Stimulated activated CD8-positive, alpha-beta memory T cell treated with anti-CD3 and anti-CD28 coated beads, Interleukin-15, amount 100 ng/mL, for 4 hours (primary cell): ENCODE measurements at places on chromosomes 3 and 15.

GRCh38 chr3:196920733-196921132 lies 21.6 kb downstream of the NCBP2 start:
- DNase-seq = no peak

- DNase-seq = no peak
These were observed 15.4 kb upstream of the APEH start for GRCh38 chr3:49658711-49659110.

DNA sequence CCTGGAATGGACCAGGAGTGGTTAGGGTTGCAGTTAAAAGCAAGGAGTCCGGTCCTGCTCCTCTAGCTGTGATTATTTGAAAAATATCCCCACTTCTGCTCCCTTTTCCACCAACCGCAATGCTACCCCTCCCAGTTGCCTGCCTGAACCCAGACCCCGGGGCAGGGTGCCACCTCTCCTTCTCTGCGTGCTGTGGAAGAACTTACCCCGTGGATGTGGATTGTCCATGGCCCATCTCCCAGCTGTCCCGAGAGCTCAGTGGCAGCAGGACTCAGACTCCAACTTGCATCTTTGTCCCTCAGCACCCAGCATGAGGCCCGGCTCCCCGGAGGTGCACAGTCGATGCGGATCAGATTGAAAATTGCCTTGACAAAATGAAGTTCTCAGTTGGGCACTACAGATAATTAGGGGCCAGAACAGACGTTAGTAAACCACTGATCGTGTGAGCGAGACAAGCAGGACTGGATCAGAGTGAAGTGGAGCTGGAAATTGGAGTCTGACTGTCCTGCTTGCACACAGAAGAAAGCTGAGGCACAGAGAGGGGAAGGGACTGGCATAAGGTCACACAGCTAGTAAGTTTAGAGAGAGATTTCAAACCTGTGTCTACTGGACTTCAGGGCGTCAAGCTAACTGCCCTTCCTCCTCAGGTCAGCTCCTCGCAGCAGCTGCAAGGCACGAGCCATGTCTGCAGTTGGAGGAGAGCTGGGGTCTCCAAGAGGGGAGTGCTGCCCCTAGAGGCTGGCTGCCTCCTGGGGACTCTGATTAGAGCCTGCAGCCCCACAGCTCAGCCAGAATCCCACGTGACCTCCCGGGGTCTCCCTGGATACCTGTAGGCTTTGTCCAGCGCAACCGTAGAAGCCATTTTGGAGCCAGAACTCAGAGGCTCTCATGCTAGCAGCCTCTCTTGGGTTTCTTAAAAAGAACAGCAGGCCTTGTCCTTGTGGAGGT lies 14.7 kb downstream of the SLC6A1 start:
- no peak for DNase-seq

DNA sequence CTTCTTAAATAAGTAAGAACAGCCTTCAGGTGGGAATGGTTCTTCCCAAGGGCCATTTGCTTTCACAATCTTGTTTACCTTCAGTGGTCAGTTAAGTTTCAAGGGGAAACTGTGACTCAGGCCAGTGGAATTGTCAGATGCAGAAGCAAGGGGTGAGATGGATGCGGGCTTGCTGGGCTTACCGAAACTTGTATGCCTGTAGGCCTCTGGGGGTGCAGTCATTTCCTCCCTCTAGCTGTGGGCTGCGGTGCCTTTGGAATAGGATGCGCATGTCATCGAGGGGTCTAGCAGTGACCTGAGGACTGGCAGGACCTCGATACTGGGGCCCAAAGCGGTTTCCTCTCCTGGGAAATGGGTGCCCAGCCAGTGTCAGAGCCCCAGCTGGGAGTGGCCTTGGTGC lies 121.6 kb downstream of the EEFSEC start:
- DNase-seq = no peak

- DNase-seq = no peak
These were observed 231.2 kb downstream of the ATP8B4 start for GRCh38 chr15:49887659-49888322.

GRCh38 chr3:151818361-151818760 lies 4.4 kb downstream of the AADAC start:
- no peak for DNase-seq

- no peak for DNase-seq
These were observed 9.0 kb upstream of the CD47 start for GRCh38 chr3:108099679-108100428.
